Stimulated activated CD4-positive, alpha-beta T cell treated with anti-CD3 and anti-CD28 coated beads, Interleukin-15, amount 100 ng/mL, for 48 hours (primary cell): ENCODE measurements at places on chromosomes 5 and 9.

- no peak for DNase-seq
Observed at GRCh38 chr5:6660688-6661087, 27.4 kb downstream of the SRD5A1 start.

DNA sequence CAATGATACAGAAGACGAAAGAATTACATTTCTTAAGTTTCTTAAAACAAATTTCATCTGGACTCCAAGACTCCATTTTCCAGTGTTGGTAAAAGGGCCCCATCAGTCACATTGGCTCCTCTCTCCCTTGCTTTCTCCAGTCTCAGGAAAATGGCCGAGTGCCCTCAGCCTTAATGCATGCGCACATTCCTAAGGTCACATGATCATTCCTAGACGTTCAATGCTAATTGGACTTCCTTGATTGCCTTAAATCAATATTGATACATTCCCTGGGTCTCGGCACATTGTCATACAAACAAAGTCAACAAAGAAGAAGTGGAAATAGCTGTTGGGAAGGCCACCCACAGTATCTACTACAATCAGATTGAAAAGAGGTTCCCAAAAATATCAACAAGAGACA is 413.6 kb upstream of the GRAMD2B start:
- no peak for DNase-seq

GRCh38 chr9:123929870-123930831 is at the start of gene DENND1A:
Gene DENND1A (minus strand): TSS chr9:123930126. CDS start chr9:123929905, 221 bp downstream.
- peak; percentile 92 for DNase-seq

GRCh38 chr5:96649251-96649662 is 12.9 kb upstream of the CAST start:
- DNase-seq, result no peak

GRCh38 chr5:143624465-143624864 is 187.5 kb upstream of the HMHB1 start:
- no peak for DNase-seq
